Panc1 (cell line): ENCODE measurements at places on chromosomes 13 and 19.

DNA sequence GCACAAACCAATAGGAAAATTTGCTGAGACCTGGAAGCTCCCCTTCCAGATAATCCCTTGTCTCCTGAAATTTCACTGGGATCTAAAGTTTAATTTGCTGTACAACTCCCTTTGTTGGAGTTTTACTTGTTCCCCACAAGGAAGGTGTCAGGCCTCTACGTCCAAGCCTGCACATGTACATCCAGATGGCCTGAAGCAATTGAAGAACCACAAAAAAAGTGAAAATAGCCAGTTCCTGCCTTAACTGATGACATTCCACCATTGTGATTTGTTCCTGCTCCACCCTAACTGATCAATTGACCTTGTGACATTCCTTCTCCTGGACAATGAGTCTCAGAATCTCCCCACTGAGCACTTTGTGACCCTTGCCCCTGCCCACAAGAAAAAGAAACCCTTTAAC, 716.0 kb upstream of the PCDH20 start:
- no peaks in the 10 kb centered on the region for H3K36me3 ChIP-seq
- H3K27ac ChIP-seq, result no peak overlapping the region
- H3K27me3 ChIP-seq, result no peaks in the 10 kb centered on the region
- no peaks in the 10 kb centered on the region for H3K4me1 ChIP-seq

DNA sequence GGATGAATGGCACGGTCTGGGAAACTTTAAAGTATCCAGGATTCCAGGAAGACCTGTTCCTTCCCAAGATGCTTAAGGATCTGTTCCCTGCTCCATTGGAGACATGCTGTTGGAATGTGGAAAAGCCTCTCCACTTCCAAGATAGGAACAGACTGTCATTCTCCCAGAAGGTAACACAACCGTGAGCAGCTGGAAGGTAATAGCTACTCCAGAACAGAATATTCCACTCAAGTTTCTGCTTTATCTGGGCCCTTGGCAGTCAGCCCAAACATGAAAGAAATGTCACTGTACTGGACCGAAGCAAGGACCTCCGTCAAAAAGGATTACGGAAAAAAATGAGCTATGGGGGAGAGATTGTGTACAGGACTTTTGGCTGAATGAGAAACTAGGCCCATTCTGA, 420.9 kb upstream of the NBEA start:
- no peaks in the 10 kb centered on the region for H3K27me3 ChIP-seq
- H3K4me1 ChIP-seq, result no peaks in the 10 kb centered on the region
- no peak overlapping the region for H3K4me3 ChIP-seq
- no peaks in the 10 kb centered on the region for H3K36me3 ChIP-seq
- DNase-seq, result no peak
- no peak overlapping the region for H3K27ac ChIP-seq

- H3K27me3 ChIP-seq, result no peaks in the 10 kb centered on the region
- H3K4me3 ChIP-seq, result peak overlapping the region; percentile 86
- peaks cover 37% of the 10 kb centered on the region for H3K4me1 ChIP-seq
- H3K27ac ChIP-seq, result peak overlapping the region; percentile 87
- peaks cover 6% of the 10 kb centered on the region for H3K36me3 ChIP-seq
Measured at GRCh38 chr19:1438933-1439354, 748 bp downstream of the RPS15 start.

GRCh38 chr13:113646376-113646775, 11.6 kb downstream of the ATP4B start:
- H3K4me1 ChIP-seq, result peaks cover 14% of the 10 kb centered on the region
- no peaks in the 10 kb centered on the region for H3K36me3 ChIP-seq
- no peak for DNase-seq

- no peak overlapping the region for H3K4me3 ChIP-seq
- no peaks in the 10 kb centered on the region for H3K36me3 ChIP-seq
- no peak overlapping the region for H3K27ac ChIP-seq
- DNase-seq, result no peak
Measured at GRCh38 chr13:73351730-73352129, 292.9 kb downstream of the KLF5 start.

- no peaks in the 10 kb centered on the region for H3K27me3 ChIP-seq
- peaks cover 18% of the 10 kb centered on the region for H3K4me1 ChIP-seq
- H3K36me3 ChIP-seq, result no peaks in the 10 kb centered on the region
- no peak for DNase-seq
- peak overlapping the region; percentile 57 for H3K4me3 ChIP-seq
- H3K27ac ChIP-seq, result peak overlapping the region; percentile 72
Measured at GRCh38 chr19:45428384-45429231, 4.9 kb upstream of the ERCC1 start.

GRCh38 chr13:76804801-76805200, 81.4 kb downstream of the KCTD12 start:
- no peak for DNase-seq
- no peak overlapping the region for H3K4me3 ChIP-seq
- H3K36me3 ChIP-seq, result no peaks in the 10 kb centered on the region
- H3K27ac ChIP-seq, result no peak overlapping the region
- no peaks in the 10 kb centered on the region for H3K27me3 ChIP-seq
- no peaks in the 10 kb centered on the region for H3K4me1 ChIP-seq

DNA sequence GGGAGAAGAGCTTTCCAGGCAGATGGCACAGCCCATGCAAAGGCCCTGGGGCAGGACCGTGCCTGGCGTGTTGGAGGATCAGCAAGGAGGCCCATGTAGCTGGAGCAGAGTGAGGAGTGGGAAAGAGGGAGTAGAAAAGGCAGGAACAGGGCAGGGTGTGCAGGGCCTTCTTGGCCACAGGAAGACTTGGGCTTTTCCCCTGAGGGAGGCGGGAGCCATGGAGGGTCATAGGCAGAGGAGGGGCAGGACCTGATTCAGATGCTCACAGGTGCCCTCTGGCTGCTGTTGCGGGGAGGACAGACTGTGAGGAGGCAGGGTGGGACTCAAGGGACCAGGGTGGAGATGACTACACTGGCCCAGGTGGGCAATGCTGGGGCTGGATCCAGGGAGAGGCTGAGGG, 13.8 kb upstream of the PTPRS start:
- no peak overlapping the region for H3K4me3 ChIP-seq
- no peak for DNase-seq
- no peaks in the 10 kb centered on the region for H3K27me3 ChIP-seq
- no peak overlapping the region for H3K27ac ChIP-seq
- no peaks in the 10 kb centered on the region for H3K4me1 ChIP-seq

- DNase-seq, result no peak
- no peaks in the 10 kb centered on the region for H3K27me3 ChIP-seq
- peaks cover under 1% of the 10 kb centered on the region; the same call in 1 of the 2 replicates for H3K4me1 ChIP-seq
- H3K27ac ChIP-seq, result no peak overlapping the region
Measured at GRCh38 chr13:114090476-114090875, 41.9 kb downstream of the RASA3 start.

DNA sequence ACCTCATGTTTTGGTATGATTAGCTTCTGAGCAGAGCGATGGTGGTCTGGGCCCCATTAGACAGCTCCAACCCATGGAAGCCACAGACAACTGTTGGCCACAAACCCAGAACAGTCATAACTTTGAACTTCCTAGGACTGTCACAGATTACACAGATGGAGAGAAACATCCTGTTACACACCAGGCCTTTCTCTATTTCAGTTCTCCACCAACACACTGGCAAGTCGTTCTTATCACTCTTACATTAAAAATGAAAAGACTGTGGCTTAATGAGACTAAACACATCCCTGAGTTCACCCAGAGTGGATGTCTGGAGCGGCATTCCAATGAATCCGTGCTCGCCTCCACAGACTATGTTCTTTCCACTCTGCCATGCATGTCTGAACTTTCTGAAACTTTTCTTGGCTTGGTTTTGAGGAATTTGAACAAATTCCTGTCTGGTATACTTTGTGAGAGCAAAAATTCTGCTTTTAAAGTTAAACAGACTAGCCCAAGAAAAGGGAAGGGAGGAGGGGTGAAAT, 109.1 kb downstream of the NALCN start:
- H3K27me3 ChIP-seq, result no peaks in the 10 kb centered on the region
- H3K4me3 ChIP-seq, result no peak overlapping the region
- no peaks in the 10 kb centered on the region for H3K4me1 ChIP-seq
- DNase-seq, result no peak
- no peak overlapping the region for H3K27ac ChIP-seq

DNA sequence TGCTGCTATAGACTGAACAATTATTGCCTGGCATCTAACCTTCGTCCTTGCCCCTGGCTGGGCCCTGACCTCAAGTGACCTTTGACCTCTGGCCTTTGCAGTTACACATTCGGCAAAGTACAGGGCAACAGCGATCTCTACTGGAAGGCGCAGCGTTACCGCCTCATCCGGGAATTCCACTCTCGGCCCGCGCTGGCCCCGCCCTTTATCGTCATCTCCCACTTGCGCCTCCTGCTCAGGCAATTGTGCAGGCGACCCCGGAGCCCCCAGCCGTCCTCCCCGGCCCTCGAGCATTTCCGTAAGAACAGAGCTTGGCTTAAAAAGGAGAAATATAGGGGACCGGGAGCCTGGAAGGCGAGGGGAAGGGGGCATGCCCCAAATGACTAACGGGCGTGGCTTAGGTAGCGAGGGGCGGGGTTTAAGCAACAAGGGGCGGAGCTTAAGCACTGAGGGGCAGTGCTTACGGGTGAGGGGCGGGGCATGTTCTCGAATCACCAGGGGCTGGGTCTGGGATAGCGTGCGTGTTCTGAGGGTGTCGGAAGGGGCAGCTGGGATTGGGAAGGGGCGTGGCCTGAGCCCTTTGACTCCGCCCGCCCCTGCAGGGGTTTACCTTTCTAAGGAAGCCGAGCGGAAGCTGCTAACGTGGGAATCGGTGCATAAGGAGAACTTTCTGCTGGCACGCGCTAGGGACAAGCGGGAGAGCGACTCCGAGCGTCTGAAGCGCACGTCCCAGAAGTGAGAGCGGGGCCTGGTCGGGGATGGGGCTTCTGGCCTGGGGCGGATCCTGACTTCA, 52.7 kb downstream of the TRPM4 start:
- H3K27ac ChIP-seq, result no peak overlapping the region
- no peak overlapping the region for H3K4me3 ChIP-seq
- H3K36me3 ChIP-seq, result no peaks in the 10 kb centered on the region; the same call in 1 of the 2 replicates

DNA sequence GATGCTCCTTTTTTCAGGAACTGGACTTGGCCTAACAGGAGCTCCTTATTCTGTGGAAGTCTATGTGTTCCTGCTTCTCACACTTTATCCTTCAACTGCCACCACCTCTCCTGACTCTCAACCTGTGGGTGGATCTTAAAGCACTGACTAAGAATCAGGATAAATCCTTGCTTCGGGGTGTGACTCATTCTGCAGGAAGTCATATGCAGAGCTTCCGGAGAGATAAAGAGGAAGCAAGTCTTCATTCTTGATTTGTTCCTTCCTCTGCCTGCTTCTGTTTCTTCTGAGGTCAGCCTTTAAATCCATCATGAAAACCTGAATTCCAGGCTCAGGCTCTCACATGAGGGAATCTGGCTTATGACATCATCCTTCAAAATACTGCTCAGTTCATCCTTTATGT, 137.1 kb upstream of the ATXN8OS start:
- no peaks in the 10 kb centered on the region for H3K4me1 ChIP-seq
- H3K27me3 ChIP-seq, result no peaks in the 10 kb centered on the region
- no peaks in the 10 kb centered on the region for H3K36me3 ChIP-seq
- H3K27ac ChIP-seq, result no peak overlapping the region

- no peak for DNase-seq
- peaks cover 2% of the 10 kb centered on the region; the same call in 1 of the 2 replicates for H3K36me3 ChIP-seq
- no peaks in the 10 kb centered on the region for H3K27me3 ChIP-seq
- peak overlapping the region; percentile 27 for H3K4me3 ChIP-seq
- H3K4me1 ChIP-seq, result peaks cover 3% of the 10 kb centered on the region
- peak overlapping the region; percentile 96 for H3K27ac ChIP-seq
Measured at GRCh38 chr13:50085063-50085462, 69.8 kb downstream of the KCNRG start.

GRCh38 chr13:89695343-89696257, 1651.9 kb upstream of the MIR17HG start:
- H3K4me1 ChIP-seq, result no peaks in the 10 kb centered on the region
- H3K36me3 ChIP-seq, result no peaks in the 10 kb centered on the region
- H3K27me3 ChIP-seq, result no peaks in the 10 kb centered on the region
- H3K27ac ChIP-seq, result no peak overlapping the region

DNA sequence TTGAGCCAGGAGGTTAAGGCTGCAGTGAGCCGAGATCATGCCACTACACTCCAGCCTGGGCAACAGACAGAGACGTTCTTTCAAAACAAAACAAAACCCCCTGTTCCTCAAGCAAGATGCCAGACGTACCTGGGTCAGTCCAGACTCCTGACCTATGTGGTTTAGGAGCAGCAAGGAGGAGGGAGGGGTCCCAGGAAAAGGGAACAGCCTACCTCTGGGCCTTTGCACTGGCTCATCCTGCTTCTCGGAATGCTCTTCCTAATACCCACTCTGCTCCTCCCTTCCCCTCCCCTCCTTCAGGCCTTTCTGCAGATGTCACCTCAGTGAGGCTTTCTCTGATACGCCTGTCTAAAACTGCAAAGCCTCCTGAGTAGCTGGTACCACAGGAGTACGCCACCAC, 9.5 kb downstream of the RINL start:
- no peak for DNase-seq
- H3K36me3 ChIP-seq, result no peaks in the 10 kb centered on the region
- H3K27ac ChIP-seq, result no peak overlapping the region

- no peaks in the 10 kb centered on the region for H3K36me3 ChIP-seq
- no peak overlapping the region for H3K27ac ChIP-seq
- no peaks in the 10 kb centered on the region for H3K27me3 ChIP-seq
- H3K4me1 ChIP-seq, result no peaks in the 10 kb centered on the region
Measured at GRCh38 chr13:82720986-82721385, 1161.3 kb downstream of the SLITRK1 start.

DNA sequence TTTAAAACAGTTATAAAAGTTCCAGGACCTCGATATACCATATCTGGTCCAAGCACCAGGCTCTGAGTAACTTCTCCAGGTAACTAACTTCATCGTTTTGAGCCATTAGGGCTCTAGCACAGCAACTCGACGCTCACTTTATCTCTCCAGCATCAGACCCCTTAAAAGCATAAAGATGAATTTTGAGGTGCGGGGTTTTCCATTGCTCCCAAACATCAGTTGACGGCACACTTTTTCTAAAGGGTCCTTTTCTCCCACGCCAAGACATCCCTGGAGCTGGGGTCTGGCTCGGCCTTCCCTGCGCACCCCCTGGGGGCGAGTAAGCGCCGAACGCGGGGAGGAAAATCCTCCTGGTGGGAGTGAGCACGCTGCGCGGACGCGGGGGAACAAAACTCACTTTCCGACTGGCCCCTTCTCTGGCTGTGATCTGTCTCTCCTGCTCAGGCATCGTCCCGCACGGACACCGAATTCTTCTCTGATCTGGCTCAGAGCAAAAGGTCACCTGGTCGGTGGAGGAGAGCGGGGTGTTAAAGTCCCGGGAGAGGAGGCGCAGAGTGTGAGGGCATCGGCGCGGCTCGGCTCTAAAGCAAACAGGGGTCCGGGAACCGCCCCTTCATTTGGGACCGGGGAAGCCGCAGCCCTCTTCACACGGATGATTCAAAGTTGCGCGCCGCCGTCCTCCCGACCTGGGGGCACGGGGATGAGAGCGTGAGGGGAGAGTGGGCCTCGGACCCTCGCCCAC, at the start of gene ATP7B:
TSS of gene ATP7B (minus strand) at position 561 of the 742 bp plus-strand sequence. CDS start at position 448, 113 bp downstream.
- no peaks in the 10 kb centered on the region for H3K27me3 ChIP-seq
- DNase-seq, result no peak
- peak within 1 kb of the TSS; percentile 89 for H3K27ac ChIP-seq
- peaks cover 8% of the 10 kb centered on the region for H3K4me1 ChIP-seq

- no peaks in the 10 kb centered on the region for H3K36me3 ChIP-seq
- no peak overlapping the region for H3K4me3 ChIP-seq
- no peaks in the 10 kb centered on the region for H3K4me1 ChIP-seq
- no peak overlapping the region for H3K27ac ChIP-seq
Measured at GRCh38 chr13:111247552-111247951, 72.9 kb upstream of the TEX29 start.

GRCh38 chr13:111232191-111232590, 88.3 kb upstream of the TEX29 start:
- no peak overlapping the region for H3K4me3 ChIP-seq
- no peak overlapping the region for H3K27ac ChIP-seq
- no peaks in the 10 kb centered on the region for H3K4me1 ChIP-seq
- H3K27me3 ChIP-seq, result no peaks in the 10 kb centered on the region
